ENCODE measurements at places on chromosomes 2 and 18. TPM values are rescaled to one million over a fixed set of nuclear protein-coding genes. Genes with fewer than 3 reads are reported as not detected.

Gene SERPINB13
- not detected for total RNA-seq

Gene MTCL1
- total RNA-seq, result 0.55 TPM

Gene FKBP7
- total RNA-seq, result 0.55 TPM

Gene GALM
- 7.0 TPM for total RNA-seq

Gene KIAA2012
- total RNA-seq, result not detected

Gene LIMS4
- not detected for total RNA-seq

Gene PSMA8
- total RNA-seq, result not detected

Gene CRYBA2
- not detected for total RNA-seq

Gene NYAP2
- total RNA-seq, result not detected

Gene MC2R
- total RNA-seq, result not detected

Gene SLC9A4
- total RNA-seq, result not detected

Gene CABLES1
- not detected for total RNA-seq

Gene SGPP2
- total RNA-seq, result 1.7 TPM

Gene FBLN7
- total RNA-seq, result 27.0 TPM

Gene RAB17
- total RNA-seq, result not detected

Gene TRIM43
- total RNA-seq, result not detected

Gene PLGLB1
- 1.5 TPM for total RNA-seq

Gene TUBA3E
- not detected for total RNA-seq

Gene SNTG2
- 1.1 TPM for total RNA-seq

Gene POLR1A
- 13.4 TPM for total RNA-seq

Gene PDCD1
- total RNA-seq, result 11.4 TPM

Gene GREB1L
- not detected for total RNA-seq

All from CD4-positive, alpha-beta T cell (primary cell).